ENCODE measurements at places on chromosomes 1 and 21. TPM values are rescaled to one million over a fixed set of nuclear protein-coding genes. Genes with fewer than 3 reads are reported as not detected.

DNA sequence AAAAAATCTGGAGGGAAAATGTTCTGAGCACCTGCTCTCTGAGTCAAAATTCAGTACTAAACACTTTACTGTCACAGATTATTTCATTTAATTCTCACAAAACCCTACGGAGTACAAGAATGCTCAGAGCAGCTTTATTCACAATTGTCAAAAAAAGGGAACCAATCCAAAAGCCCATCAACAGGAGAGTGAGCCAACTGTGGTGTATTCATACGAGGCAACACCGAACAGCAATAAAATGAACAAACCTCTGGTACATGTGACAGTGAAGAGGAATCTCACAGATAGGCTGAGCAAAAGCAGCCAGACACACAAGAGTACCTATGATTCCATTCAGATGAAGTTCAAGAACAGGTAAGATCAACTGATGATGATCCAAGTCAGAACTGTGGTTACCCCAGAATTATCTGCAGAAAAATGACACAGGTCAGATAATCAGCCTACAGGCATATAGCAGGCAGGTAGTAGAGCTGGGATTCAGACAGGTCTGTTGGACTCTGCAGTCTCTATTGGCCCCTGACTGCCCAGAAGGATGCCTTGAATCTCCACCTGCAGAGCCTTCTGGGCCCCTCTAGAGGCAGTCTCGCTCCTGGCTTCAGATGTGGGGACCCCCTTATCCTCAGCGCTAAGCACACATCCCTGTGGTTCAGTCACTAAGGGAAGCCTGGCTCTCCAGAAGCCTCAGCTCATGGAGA is 19.2 kb downstream of the SLC9A1 start:
- peaks cover 1% of the 10 kb centered on the region for H3K27me3 ChIP-seq
- no peak overlapping the region for H3K4me3 ChIP-seq
- no peak for DNase-seq
- peaks cover 44% of the 10 kb centered on the region for H3K4me1 ChIP-seq
- H3K27ac ChIP-seq: no peak overlapping the region

KRTAP7-1 gene
- total RNA-seq: not detected

GRCh38 chr1:27555700-27556424 is 48.1 kb downstream of the AHDC1 start:
- no peak overlapping the region for H3K4me3 ChIP-seq
- H3K36me3 ChIP-seq: no peaks in the 10 kb centered on the region
- H3K4me1 ChIP-seq: peaks cover 40% of the 10 kb centered on the region
- no peak for DNase-seq
- H3K27ac ChIP-seq: peak overlapping the region; percentile 15

- H3K4me1 ChIP-seq: no peaks in the 10 kb centered on the region
- H3K27me3 ChIP-seq: peaks cover 43% of the 10 kb centered on the region
- no peak overlapping the region for H3K27ac ChIP-seq
- no peak for DNase-seq
- no peaks in the 10 kb centered on the region for H3K36me3 ChIP-seq
- no peak overlapping the region for H3K4me3 ChIP-seq
Measured at GRCh38 chr1:10760566-10761502, 35.6 kb downstream of the CASZ1 start.

DNA sequence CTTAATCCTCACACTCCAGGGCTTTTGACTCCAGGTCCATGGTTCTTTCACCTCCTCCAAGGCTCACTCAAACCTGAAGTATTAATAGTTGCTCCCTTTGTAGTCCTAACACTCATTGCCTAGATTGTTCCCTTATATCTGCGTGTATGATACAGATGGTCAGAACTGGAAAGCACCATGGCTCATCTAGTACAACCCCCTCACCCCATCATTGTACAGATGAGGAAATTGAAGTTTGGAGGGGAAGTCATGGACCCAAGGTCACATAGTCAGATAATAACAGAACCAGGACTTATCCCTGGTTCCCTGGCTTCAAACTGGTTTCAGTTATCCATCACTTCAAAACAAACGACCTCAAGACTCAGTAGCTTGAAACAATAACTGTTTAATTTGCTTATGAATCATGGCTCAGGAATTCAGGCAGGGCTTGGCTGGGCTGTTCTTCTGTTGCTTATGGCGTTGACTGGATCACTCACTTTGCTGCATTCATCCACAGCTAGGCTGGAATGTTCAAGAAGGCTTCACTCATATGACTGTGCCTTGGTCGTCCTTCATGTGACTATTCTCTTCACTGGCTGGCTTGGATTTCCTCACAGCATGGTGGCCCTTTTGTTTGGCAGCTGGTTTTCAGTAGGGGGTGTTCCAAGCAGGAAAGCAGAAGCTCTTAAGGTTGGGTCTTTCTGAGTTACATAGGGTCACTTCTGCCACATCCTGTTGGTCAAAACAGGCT is 5.0 kb downstream of the NOS1AP start:
- no peak for DNase-seq
- H3K27me3 ChIP-seq: peaks cover 19% of the 10 kb centered on the region
- peaks cover 20% of the 10 kb centered on the region for H3K36me3 ChIP-seq
- H3K27ac ChIP-seq: no peak overlapping the region
- no peaks in the 10 kb centered on the region for H3K4me1 ChIP-seq
- H3K4me3 ChIP-seq: no peak overlapping the region

DNA sequence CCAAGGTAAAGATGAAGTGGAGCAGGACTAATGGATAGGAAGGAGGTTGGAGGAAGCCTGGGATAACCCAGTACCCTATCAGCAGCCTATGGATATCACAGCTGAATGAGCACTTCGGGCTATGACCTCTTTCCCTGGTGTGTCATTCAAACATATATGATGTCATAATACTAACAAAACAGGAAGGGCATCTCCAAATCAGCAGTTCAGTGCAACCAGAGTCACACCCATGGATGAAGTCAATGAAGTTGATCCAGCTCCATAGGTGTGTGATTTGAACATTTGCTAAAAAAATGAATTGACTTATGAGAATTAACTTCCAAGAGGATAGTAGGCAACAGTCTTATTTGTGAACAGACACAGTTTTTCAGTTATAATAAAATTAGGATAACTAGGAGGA is 1.7 kb upstream of the C1orf116 start:
- H3K4me1 ChIP-seq: peaks cover 29% of the 10 kb centered on the region
- DNase-seq: no peak
- no peaks in the 10 kb centered on the region for H3K36me3 ChIP-seq
- H3K27me3 ChIP-seq: peaks cover 2% of the 10 kb centered on the region
- no peak overlapping the region for H3K27ac ChIP-seq

GRCh38 chr1:113320972-113321680 is 69.2 kb upstream of the MAGI3 start:
- no peak overlapping the region for H3K4me3 ChIP-seq
- H3K27me3 ChIP-seq: peaks cover 3% of the 10 kb centered on the region
- H3K27ac ChIP-seq: no peak overlapping the region
- DNase-seq: peak; percentile 8
- no peaks in the 10 kb centered on the region for H3K36me3 ChIP-seq

GRCh38 chr1:109105881-109106280 is 8.0 kb upstream of the ELAPOR1 start:
- peaks cover 13% of the 10 kb centered on the region for H3K27me3 ChIP-seq
- no peak overlapping the region for H3K27ac ChIP-seq
- H3K4me1 ChIP-seq: peaks cover 9% of the 10 kb centered on the region

- no peak for DNase-seq
- no peak overlapping the region for H3K27ac ChIP-seq
- H3K4me1 ChIP-seq: no peaks in the 10 kb centered on the region
- H3K36me3 ChIP-seq: no peaks in the 10 kb centered on the region
- no peak overlapping the region for H3K4me3 ChIP-seq
Measured at GRCh38 chr1:216826646-216827045, 103.4 kb upstream of the ESRRG start.

DNA sequence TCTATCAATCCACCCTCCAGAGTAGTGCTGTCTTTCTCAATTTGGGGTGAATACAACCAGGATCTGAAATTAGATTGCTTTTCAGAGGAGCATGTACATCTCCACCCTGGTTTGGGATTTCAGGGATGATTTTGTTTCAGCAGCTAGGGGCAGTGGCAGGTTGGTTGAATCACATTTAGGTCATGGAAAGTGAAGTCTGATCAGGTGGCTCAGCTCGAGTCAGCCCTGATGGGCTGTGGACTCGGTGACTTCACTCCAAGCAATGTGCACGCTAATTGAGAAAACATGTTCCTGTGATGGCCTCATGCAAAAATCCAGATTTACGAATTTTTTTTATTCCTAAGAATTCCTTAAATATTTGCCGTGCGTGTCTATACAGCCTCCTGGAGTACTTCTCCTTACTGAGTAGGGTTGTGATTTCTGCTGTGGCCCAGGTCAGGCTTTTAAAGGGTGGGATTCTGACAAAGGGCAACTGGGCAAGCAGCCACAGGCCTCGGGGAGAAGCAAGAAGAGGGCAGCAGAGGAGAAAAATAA is 7.5 kb downstream of the NGF start:
- peaks cover 64% of the 10 kb centered on the region for H3K36me3 ChIP-seq
- H3K4me1 ChIP-seq: peaks cover 100% of the 10 kb centered on the region
- H3K4me3 ChIP-seq: peak overlapping the region; percentile 94
- H3K27me3 ChIP-seq: peaks cover 2% of the 10 kb centered on the region
- peak; percentile 98 for DNase-seq

KRTAP15-1 gene
- not detected for total RNA-seq

ARHGAP29 gene
- total RNA-seq: 33.8 TPM

BRDT gene
- total RNA-seq: not detected

GRCh38 chr1:185733818-185734735 is at the start of gene HMCN1:
TSS of gene HMCN1 (plus strand) at chr1:185734391. CDS start at chr1:185734780, 389 bp downstream.
- peak within 1 kb of the TSS; percentile 47 for H3K27ac ChIP-seq
- peaks cover 4% of the 10 kb centered on the region for H3K27me3 ChIP-seq
- H3K36me3 ChIP-seq: no peaks in the 10 kb centered on the region

- peak; percentile 49 for DNase-seq
- H3K36me3 ChIP-seq: no peaks in the 10 kb centered on the region
- H3K27me3 ChIP-seq: no peaks in the 10 kb centered on the region
- no peak overlapping the region for H3K4me3 ChIP-seq
- peaks cover 40% of the 10 kb centered on the region for H3K4me1 ChIP-seq
Measured at GRCh38 chr1:235078480-235079381, 49.9 kb downstream of the TOMM20 start.

STX12 gene
- total RNA-seq: 37.9 TPM

DNA sequence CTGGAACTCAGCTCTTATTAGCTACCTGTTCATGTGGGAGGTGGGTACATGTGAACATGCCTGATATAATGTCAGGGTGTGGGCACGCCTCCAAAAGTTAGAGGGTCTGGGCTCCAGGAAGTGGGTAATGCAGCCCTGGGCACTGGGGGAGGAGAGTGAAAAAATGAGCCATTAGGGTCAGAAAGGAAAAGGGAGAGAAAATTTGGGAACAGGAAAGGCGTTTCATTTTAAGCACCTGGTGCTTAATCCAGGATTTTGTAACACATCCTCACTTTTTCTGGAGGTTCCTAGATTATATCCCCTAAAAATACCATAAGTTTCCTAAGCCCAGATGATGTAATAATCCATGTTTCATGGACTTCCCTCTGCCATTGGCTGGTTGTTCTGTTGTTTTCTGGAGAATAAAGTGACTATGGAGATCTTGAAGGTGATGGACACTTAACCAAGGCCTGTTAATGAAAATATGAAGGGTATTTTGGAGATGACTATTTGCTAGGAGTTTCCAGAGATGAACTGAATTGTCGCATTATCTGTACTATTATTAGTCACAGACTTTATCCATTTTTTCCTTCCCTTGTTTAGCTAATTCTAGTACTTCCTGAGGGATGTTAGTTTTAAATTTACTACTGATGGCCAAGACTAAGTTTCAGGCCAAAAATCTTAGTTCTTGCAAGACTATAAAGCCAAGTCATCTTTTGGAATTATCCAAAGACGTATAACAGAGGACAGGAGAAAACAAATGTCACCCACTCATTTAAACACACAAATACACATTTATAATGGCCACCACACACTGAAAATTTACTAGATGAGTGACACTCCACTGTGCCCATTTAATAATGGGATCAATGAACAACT is 24.4 kb upstream of the TARBP1 start:
- H3K4me3 ChIP-seq: no peak overlapping the region
- DNase-seq: no peak
- peaks cover 56% of the 10 kb centered on the region for H3K4me1 ChIP-seq
- 0 out of 2 replicates have a peak, but pooled peaks cover 4% of the 10 kb centered on the region for H3K36me3 ChIP-seq

OR2G2 gene
- not detected for total RNA-seq

Measured in HFFc6 (cell line).